ENCODE measurements at places on chromosomes 1 and 21.

- no peak for DNase-seq
Observed at GRCh38 chr1:150558761-150559655, 9.8 kb downstream of the ADAMTSL4 start.

DNA sequence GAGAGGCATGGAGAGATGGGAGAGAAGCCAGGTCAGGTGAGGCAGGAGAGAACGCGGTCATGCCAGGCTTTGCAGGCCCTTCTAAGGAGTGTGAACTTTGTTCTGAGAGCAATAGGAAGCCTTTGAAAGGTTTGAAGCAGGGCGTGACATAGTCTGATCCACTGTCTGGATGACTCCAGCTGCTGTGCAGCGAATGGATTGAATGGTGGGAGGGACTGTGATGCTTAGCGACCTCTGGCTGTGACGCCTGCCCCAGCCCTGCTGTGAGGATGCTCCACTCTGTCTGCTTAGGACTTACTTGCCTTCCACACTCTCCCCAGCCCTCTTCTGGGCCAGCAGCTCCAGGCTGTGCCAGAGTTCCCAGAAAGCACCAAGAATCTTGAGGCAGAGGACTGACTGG lies 41.8 kb upstream of the POU3F1 start:
- DNase-seq, result no peak

DNA sequence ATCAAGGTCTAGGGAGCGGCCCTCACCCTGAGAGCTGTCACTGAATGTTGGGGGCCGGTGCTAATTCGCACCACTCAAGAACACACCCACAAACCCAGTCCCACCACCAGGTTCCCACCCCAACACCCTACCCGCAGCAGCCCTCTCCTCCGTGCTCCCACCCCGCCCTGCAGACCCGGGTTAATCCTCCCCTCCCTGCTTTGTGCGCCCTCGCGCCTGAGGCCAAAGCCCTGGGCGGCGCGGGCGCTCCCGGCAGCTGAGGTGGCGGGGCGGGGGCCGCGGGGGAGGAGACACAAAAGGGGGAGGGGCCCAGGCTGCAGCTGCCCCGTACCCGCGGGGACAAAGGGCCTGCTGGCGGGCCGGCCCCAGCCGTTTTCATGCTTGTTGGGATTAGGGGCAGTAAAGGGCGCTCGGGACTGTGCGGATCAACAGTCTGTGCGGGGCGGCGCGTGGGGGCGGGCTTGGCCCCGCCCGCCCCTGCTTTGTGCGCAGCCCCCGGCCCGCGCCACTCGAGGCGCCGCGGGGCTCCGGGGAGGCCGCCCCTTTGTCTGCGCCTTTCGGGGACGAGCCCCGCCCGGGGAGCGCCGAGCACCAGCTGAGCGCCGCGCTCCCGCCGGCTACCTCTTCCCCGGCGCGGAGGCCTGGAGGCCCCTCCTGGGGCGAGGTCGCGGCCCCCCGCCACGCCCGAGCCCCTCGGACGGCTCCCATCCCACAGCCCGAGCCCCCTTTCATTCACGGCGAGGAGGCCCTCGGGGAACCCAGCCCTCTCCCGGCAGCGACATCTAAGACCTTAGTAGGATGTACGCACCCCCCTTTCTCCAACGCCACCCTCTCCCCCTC lies 10.9 kb downstream of the C1orf216 start:
- no peak for DNase-seq

DNA sequence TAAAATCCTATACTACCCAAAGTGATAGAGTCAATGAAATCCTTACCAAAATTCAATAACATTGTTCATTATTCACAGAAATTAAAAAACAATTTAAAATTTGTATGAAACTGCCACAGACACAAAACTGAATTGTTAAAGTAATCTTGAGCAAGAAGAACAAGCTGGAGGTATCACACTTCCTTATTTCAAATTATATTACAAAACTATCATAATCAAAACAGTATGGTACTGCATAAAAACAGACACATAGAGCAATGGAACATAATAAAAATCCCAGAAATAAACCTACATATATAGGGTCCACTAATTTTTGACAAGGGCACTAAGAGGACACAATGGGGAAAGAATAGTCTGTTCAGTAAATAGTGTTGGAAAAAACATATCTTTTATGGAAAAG lies 316.2 kb downstream of the PTPRC start:
- DNase-seq, result no peak

GRCh38 chr1:234776256-234776875 lies 166.4 kb upstream of the IRF2BP2 start:
- DNase-seq, result no peak

GRCh38 chr1:239025223-239025622 lies 361.1 kb upstream of the CHRM3 start:
- peak; percentile 3 for DNase-seq

GRCh38 chr1:79441238-79441637 lies 434.7 kb upstream of the ADGRL4 start:
- no peak for DNase-seq

- no peak for DNase-seq
Observed at GRCh38 chr1:202935844-202936243, 8.8 kb upstream of the KLHL12 start.

GRCh38 chr1:247193958-247194357 lies 22.1 kb upstream of the ZNF124 start:
- DNase-seq, result no peak

All from NAMALWA (cell line).